RCC 7860 (cell line): ENCODE measurements at places on chromosomes 6 and 20.
A peak's percentile ranks its signal among the peaks of the same experiment; 100 is the strongest.

DNA sequence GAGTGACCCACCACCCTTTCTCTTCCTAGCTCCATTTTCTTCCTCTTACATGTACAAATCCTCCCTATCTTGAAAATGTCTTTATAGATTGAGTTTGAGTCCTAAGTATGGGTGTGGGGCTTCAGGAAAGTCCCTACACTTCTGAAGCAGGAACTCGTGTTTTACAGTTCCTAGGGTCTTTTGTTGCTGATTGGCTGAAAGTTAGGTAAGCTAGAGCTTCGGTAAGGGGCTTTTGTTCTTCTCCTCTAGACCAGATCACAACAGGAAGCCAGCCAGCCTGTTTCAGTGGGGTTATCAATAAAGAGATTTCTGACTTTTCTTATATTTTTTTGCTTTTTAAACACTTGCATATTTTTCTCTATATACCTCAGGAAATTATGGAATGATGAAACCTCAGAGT is 51.3 kb downstream of the CNR1 start:
- no peak for DNase-seq

GRCh38 chr6:159777240-159777904 is 12.0 kb downstream of the TCP1 start:
- no peak for DNase-seq

- DNase-seq: no peak
Observed at GRCh38 chr6:151885234-151885633, 77.8 kb downstream of the ESR1 start.

GRCh38 chr20:63652192-63652980 is 838 bp downstream of the STMN3 start:
- no peak for DNase-seq

DNA sequence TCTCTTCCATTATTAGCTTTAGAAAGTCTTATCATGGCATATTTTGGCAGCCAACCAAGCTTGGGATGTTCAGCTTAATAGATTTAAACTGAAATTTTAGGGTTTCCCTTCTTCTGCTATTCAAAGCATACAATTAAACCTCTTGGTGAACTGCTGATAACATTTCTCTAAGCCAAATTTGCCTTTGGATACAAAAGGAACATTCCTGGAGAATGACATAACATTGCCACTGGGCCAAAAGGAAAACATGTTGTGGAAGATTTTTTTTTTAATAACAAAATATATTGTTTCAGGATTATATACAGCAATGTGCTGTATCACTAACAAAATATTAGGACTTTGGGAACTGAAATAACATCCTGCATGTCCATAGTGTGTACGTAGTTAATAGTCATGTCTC is 215.1 kb upstream of the TBX18 start:
- no peak for DNase-seq

DNA sequence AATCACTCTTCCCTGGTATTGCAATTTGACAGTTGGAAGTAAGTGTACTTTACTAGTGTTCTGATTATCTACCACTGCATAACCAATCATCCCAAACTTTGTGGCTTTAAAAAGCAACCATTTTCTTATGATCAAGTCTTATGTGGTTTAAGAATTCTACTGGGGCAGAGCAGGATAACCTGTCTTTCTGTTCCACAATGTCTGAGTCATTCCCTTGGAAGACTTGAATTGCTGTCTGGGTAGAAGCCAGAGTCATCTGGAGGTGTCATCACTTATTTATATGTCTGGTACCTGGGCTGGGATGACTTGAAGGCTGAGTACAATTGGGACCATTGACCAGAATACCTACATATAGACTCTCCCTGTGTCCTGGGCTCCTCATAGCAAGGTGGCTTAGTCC is 644.3 kb downstream of the HDGFL1 start:
- DNase-seq: no peak

- DNase-seq: no peak
Observed at GRCh38 chr6:7730001-7730783, 4.3 kb downstream of the BMP6 start.

DNA sequence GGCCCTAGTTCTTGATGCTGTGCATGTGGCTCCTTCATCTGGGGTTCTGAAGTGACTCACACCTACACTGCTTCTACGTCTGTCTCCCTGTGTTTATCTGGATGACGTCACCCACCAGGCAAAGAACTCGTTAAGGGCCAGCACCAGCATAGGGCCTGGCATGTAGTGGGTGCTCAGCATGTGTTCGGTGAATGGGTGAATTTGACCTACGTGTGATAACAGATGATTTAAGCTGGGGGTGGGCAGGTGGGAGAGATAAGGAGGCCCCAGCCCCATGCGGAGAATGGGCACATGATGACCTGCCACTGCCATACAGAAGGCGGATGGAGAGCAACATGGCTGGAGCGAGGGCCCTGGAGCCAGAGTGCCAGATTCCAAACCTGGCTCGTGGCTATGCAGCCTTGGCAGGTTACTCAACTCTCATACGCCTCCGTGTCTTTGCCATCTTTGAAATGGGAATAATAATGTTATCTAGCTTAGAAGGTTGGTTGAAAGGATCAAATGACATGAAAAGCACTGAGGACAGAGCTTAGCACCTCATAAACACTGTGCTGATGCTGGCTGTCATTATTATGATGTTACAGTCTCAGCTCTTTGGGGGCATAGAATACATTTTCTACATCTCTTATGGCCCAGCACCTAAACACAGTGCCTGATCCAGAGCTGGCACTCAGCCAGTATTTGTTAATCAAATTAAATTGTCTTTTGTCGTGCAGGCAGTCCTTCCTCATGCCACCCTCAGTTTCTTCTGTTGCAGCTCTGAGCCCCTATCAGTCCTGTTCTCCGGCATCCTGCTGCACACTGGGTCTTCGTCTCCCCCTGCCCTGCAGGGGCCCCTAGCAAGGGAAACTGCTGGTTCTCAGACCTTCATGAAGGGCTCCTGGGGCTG is 39.6 kb downstream of the VEGFA start:
- peak; percentile 58 for DNase-seq

- no peak for DNase-seq
Observed at GRCh38 chr6:29938746-29939508, 3.4 kb upstream of the HLA-A start.

GRCh38 chr6:6399568-6399967 is 79.1 kb upstream of the F13A1 start:
- DNase-seq: no peak

GRCh38 chr6:26576929-26577719 is 19.6 kb upstream of the ABT1 start:
- peak; percentile 47 for DNase-seq

- DNase-seq: no peak
Observed at GRCh38 chr6:169726049-169726400, 1.7 kb upstream of the PHF10 start.

- no peak for DNase-seq
Observed at GRCh38 chr20:59005523-59006166, 1.4 kb downstream of the CTSZ start.

DNA sequence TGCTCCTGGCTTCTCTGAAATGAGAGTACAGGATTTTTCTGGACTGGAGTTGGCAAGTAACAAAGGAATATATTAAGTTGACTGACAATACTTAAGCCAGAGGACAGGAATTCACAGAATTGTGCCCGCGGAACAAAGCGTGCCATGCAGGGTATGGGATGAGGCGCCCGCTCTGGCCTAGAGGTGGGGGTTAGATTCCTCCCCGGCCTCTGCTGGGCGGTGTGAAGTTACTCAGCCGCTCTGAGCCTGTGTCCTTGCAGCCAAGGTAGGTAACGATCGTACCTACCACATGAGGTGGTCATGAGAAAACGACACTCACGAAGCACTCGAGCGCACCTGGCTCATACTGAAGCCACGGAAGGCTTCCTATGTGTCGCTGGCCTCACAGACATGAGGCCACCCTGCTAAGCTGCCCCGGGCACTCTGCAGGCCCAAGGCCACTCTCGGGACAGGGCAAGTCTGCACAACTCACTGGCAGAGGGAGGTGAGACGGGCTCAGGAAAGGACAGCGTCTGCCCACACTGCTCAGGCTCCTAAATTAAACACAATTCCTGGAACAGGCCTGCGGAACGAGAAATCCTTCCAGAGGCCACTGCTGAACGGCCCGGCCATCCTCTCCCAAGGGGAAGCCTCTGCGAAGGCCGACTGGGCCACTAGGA is 70.8 kb downstream of the PSMG4 start:
- DNase-seq: no peak

- DNase-seq: no peak
Observed at GRCh38 chr6:123640567-123641187, 3.9 kb upstream of the TRDN start.

DNA sequence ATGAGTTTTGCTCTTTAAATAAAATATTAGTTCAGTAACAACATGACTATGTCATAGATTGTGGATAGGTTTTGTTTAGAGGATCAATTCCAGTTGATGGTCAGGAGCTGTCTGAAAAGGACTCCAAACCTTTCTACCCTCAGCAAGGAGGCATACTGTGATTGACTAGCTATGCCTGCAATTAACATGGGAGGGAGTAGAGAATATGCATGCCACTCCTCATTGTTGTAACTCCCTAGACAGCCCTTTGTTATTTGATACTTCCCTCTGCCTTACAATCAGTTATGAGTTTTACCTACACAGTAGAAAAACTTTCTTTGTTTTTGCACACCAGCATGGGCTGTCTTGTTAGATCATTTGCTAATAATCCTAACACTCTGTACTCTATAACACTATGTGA is 1418.5 kb downstream of the KHDRBS2 start:
- no peak for DNase-seq

DNA sequence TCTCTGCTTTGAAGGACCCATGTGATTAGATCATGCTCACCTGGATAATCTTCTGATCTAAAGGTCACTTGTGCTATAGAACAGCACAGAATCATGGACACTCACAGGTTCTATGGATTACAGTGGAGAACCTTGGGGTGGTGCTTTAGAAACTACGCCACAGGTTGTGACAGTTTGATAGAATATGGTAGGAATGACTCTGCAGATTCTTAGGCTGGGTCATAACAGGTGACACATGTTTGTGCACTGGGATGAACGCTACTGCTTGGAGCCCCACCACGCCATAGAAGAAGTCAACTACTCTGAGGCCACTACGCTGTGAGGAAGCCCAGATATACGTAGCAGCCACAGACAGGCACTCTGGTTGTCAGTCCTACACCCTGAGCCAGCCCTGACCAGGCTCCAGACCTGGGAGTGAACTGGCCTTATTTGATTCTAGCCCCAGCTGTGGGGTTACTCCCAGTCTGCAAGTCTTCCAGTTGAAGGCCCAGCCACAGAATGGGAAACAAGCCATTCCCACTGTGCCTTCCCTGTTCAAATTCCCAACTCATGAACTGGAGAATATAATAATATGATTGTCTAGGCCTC is 99.0 kb upstream of the SLC24A3 start:
- DNase-seq: no peak

GRCh38 chr6:42392833-42393232 is 58.9 kb downstream of the TRERF1 start:
- DNase-seq: no peak

- DNase-seq: no peak
Observed at GRCh38 chr6:166499350-166500163, 86.9 kb downstream of the RAMACL start.

GRCh38 chr6:52641388-52641787 is 29.5 kb upstream of the TMEM14A start:
- DNase-seq: no peak

GRCh38 chr6:26459023-26459810 is 1.5 kb downstream of the BTN2A1 start:
- no peak for DNase-seq

DNA sequence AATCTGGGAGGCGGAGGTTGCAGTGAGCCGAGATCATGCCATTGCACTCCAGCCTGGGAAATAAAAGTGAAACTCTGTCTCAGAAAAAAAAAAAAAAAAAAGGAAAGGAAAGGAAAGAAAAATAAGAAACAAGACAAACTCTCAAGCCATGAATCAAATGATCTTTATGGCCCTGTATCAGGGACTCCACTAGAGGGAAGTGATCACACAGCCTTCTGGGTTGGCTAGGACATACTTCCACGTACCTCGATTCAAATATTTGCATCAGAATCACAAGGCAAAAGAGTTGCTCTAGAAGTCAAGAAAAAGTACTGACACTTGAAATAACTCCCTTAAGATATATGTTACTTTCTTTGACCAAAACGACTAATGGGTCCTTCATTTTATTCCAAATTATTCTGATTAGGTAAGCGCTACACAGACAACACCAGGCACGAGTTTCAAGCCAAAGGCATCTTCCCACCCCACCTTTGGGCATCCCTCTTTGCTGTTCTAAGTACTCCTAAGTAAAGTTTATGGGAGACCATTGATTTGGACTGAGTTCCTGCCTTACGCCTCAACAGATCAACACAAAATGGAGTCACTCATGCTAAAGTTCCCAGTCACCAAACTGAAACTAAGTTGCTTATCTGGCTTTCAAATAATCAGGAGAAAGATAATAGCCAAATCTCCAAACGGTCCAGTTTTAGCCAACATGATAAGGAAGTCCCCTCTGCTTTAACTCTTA is 77.5 kb upstream of the NT5E start:
- no peak for DNase-seq

DNA sequence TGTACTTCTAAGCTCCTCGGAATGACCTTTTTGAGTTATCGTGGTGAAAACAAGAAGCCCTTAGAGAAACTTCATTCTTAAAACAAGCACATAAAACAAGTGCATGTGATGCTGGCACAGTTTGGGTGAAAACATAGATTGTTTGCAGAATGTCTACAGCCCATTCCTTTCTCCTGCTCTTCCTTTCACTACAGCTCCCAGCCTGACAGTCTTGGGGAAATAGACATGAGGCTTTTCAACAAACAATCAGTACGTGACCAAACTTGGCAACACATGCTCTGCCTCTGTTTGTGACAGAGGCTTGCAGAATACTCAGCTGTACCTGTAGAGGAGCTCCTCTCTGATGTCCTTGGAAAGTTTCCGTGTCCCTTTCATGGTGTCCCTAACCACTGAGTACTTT is 321.6 kb downstream of the ZFAND3 start:
- no peak for DNase-seq

DNA sequence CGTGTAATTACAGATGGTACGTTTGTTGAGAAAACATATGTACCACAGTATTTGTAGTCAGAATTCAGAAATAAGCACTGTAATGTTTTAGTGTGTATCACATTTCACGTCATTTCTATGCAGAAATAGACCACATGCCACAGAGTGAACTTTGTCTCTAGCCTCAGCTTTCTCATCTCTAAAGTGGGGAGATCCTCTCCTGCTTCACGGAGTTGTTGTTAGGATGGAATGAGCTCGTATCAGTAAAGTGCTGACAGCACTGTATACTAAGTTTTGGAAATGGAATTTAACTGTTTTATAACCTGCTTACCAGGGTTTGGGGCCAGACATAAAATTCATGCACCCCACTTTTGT is 34.2 kb upstream of the PXDC1 start:
- DNase-seq: no peak

GRCh38 chr6:3379482-3380060 is 77.3 kb downstream of the SLC22A23 start:
- DNase-seq: no peak
